Fibroblast of skin of abdomen (primary cell): ENCODE measurements at places on chromosomes 7 and 10.

DNA sequence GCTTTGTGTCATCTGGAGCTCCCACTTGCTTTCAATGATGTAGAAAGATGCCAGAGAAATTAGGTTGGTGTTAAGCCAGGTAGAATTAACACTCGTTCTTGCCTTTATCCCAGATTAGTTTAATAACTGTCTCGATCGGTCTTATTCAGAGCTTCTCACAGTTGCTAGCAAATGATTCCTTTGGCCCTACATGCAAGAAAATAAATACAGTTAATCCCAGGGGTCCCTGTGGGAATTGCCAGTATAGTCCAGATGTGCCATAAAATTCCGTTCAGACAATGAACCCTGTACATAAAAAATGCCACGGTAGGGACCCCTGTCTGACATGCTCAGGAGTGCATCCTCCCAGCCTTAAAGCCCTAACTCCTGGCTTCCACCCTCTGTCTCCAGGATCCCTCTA, 207.5 kb downstream of the ARHGAP12 start:
- DNase-seq: no peak

DNA sequence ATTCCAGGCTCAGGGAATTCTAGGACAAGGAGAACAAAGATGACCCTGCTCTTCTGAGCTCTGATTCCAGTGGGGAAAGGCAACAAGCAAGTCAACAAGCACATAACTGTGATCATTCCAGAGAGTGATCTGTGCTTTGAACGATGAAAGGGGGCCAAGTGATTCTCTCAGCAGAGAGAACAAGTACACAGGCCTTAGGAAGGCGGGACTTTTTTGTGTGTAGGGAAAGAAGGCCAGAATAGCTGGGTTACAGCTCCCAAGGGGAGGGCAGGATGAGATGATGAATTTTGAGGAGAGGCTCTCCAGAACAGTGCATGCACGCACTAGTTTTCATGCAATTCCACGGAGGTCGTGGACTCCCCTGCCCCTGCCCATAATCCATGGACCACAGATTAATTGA, 565.2 kb downstream of the SDK1 start:
- no peak for DNase-seq

DNA sequence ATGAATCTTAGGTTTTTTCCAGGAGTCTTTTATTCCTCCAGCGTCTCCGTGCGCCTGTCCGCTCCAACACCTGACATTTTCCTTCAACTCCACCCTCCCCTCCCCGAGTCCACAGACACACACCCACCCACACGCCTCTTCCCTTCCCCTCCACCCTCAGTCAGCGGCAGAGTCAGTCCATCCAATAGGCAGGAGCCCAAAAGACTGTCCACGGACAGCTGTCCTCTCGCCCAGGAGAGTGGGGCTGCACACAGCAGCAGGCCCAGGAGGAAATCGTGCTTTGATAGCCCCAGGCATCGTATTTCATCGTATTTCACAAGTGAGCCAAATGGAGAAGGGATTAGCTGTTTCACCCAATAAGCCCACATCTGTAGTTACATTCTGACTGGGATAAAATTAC, 285.1 kb downstream of the ZEB1 start:
- peak; percentile 55 for DNase-seq

- no peak for DNase-seq
These were observed 101.5 kb downstream of the ORC5 start for GRCh38 chr7:104106108-104106905.

GRCh38 chr7:116591202-116592040, 66.6 kb downstream of the CAV1 start:
- no peak for DNase-seq

- DNase-seq: no peak
These were observed 535 bp upstream of the EPC1 start for GRCh38 chr10:32347363-32348022.

- DNase-seq: no peak
These were observed 76.5 kb downstream of the TEX36 start for GRCh38 chr10:125606414-125607010.

DNA sequence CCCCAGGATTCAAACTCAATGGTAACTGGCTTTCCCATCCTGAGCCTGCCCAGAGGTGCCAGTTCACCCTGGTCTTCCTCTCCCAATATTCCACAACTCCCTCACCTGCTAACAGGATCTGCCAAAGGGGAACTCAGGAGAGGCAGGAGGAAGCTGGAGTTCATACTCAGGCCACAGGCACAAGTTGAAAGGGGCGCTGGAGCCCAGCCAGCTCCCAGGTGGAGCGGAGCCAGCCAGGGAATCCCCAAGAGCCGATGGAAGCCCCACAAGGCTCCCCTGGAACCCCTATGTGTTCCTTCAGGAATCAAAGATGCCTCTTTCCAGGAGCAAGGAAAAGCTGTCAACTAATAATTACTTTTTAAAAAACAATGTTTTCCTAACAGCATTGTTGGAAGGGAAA, 63.5 kb downstream of the SH3PXD2A start:
- DNase-seq: no peak

DNA sequence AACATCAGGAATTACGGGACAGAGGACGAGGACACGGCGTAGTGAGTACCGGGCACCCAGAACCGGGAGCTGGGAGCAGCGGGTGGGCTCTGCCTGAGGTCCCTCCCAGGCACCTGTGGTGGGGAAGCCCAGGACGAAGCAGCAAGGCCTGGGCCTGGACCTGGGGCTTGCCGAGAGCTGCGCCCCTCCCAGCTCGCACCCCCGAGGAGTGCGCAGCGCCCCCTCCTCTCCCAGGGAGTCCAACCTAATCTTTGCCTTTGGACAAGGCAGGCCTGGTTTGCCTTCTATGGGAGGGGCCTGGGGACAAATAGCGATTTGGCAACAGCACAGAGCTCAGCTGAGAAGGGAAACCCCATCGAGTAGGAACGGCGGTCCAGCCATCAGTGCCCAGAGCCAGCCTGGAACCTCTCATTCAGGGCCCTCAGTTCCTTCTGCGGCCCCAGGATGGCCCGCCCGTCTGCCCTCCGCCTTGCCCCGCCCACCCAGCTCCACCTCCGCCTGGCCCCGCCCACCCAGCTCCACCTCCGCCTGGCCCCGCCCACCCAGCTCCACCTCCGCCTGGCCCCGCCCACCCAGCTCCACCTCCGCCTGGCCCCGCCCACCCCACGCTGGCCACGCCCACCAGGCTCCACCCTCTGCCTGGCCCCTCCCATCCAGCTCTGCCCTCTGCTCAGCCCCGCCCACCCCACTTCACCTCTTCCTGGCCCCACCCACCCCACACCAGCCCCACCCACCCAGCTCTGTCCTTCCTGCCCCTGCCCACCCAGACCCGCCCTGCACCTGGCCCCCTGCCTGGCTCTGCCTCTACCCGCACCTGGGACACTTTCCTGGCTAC, 32.5 kb upstream of the KNDC1 start:
- DNase-seq: no peak

- no peak for DNase-seq
These were observed 106.3 kb downstream of the CCNY start for GRCh38 chr10:35442592-35442991.

- peak; percentile 91 for DNase-seq
These were observed 44.6 kb upstream of the DLG5 start for GRCh38 chr10:77970869-77971803.

DNA sequence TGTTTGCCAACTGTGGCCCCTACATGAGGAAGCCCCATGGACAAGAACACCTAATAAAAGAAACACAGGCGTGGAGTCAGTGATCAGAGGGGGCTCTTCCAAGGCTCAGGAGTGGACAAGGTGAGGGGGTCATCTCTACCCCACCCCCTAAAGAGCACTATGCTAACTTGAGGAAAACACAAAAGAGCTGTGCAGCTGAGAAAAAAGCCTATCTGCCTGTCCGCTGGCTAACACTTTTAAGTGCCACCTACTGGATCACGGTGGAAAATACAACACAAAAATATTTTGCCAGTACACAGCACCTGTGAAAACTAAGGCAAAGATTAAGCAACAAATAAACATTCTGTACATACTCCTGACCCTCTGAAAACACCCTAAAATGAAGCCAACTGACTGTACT, 53.1 kb upstream of the COBL start:
- DNase-seq: no peak

- DNase-seq: peak; percentile 23
These were observed 439 bp downstream of the RBP4 start for GRCh38 chr10:93600446-93601145.

- no peak for DNase-seq
These were observed 31.8 kb downstream of the KLRG2 start for GRCh38 chr7:139451638-139452037.

- DNase-seq: no peak
These were observed 139.9 kb downstream of the EGFR start for GRCh38 chr7:55158541-55159382.

DNA sequence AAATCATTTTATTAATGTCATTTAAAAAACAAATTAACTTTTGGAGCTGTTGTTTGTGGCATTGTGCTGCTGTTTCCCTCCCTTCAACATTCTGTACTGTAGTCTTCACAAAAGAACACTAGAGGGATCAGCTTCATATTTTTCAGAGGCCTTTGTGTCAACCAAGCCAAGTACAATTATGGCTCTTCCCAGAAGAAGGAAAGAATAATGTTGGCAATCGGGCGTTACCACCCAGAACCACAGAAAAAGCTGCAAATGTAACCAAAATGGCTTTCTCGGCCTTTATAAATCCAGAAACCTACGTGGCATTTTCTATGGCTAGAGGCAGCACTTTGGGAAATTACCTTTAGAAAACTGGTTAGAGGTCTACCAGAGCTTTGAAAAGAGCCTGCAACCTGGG, 98.8 kb upstream of the COL1A2 start:
- DNase-seq: peak; percentile 90

DNA sequence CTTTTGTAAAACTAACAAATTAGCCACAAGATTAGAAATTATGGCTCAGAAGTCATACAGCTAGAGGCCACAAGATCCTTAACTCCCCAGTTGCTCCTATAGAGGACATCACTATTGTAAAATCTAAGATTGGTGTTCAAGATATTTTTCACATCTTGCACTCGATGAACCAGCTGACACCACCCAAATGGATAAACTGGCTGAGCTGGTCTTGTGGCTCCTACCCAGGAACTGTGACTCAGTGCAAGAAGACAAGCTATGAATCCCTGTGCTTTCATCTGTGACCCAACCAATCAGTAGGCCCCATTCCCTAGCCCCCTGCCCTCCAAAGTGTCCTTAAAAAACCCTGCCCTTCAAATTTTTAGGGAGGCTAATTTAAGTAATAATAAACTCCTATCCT, 27.9 kb upstream of the R3HCC1L start:
- no peak for DNase-seq

DNA sequence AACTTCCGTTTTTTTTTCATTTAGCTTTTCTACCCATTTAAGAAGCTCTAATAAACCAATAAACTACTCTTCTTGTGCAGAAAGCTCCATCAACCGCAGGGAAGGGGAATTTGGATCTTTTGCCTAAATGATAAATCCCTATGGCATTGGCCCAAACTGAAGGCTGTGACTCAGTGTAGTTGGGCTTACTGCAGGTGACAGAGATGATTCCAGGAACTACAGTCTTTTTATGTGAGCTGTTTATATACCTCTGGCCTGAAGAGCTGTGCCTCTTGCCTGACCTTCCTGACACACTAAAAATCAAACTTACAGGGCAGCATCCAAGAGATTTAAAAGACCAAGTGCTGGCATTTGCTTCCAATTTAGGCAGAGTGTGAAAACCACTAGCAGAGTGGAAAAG, 25.2 kb downstream of the ABCB1 start:
- peak; percentile 22 for DNase-seq

GRCh38 chr7:27910326-27910725, 170.4 kb downstream of the TAX1BP1 start:
- DNase-seq: peak; percentile 56

DNA sequence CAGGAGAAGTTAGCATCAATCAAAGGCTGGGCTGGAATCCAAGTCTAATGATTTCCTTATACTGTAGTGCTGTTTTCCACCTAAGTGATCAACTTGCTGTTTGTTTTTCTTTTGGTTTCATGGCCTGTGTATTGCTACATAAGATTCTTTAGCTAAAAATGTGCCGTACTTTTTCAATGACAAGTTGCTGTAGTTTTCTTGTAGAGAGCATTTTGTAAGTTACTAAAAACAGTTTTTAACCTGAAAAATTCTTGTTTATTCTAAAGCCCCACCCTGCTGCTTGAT, 1.3 kb downstream of the HELLS start:
- peak; percentile 4 for DNase-seq

- no peak for DNase-seq
These were observed 165.5 kb downstream of the CDK14 start for GRCh38 chr7:90761584-90761983.

- no peak for DNase-seq
These were observed 182.1 kb upstream of the NAMPT start for GRCh38 chr7:106466867-106467266.

DNA sequence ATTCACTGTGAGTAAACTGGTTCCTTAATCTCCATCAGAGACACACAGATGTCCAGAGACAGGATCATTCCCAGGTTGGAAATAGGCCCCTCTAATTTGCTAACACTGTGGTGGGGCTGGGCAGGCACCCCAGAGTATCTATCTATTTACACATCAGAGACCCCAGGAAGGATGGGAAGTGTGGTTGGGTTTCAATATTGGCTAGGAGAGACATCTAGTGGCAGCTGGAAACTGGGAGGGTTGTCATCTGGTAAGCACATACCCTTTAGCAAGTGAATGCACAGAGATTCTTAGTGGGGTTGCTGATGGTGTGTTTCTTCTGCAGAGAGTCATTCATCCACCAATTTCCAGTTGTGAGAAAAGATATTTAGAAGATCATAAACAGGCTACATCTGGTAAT, 36.0 kb upstream of the NRG3 start:
- DNase-seq: no peak

DNA sequence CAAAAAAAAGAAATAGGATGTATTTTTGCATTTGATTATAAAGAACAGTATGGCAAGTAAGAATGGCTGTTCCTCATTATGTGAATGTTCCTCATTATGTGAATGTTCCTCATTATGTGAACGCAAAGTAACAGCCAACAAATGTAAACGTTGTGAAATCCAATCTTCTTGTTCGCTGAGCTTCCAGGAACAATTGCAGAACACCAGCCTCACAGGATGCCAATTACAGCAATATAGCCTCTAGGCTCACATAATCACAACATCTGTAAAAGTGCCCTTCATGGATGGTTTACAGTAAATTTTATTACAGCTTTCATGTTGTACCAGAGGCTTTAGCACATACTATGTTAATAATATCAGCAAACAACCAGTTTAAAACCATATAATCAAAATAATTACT, 71.6 kb downstream of the THSD7A start:
- peak; percentile 21 for DNase-seq

GRCh38 chr7:1924258-1924817, 254.3 kb downstream of the ELFN1 start:
- DNase-seq: peak; percentile 90
